ENCODE measurements at places on chromosomes 12 and 14. TPM values are rescaled to one million over a fixed set of nuclear protein-coding genes. Genes with fewer than 3 reads are reported as not detected.

The CFAP54 gene
- total RNA-seq, result 0.59 TPM

The CD4 gene
- not detected for total RNA-seq

The OTX2 gene
- not detected for total RNA-seq

The ANO2 gene
- not detected for total RNA-seq

The EIF5 gene
- 278 TPM for total RNA-seq

The LRRC43 gene
- total RNA-seq, result not detected

The PRH1 gene
- 2.8 TPM for total RNA-seq

The BEGAIN gene
- total RNA-seq, result 9.6 TPM

The LRRIQ1 gene
- total RNA-seq, result 0.62 TPM

The ALDH1L2 gene
- 3.2 TPM for total RNA-seq

All from A549 treated with Mapracorat at 1 μM for 4 hours (cell line).